ENCODE measurements at places on chromosomes 7 and 10.

- DNase-seq: no peak
These were observed 128.3 kb downstream of the SKAP2 start for GRCh38 chr7:26735976-26736600.

DNA sequence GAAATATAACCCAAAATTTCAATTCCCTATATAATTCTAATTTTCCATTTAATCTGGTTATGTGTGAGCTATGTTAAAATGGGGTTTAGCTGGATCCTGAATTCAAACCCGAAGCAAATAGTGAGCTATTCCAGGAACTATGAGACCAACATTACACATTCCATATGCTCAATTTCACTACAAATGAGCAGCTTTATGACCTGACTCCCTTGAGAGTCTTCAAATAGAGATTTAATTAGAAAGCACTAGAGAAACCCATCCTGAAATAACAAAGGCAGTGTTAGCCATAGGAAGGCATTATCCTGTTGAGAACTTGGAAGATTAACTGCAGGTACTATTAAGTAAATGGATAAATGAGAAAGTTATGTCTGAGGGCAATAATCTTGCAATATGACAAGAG, 890.0 kb downstream of the GRM8 start:
- no peak for DNase-seq

GRCh38 chr10:119515511-119516045, 26.9 kb downstream of the RGS10 start:
- no peak for DNase-seq

- DNase-seq: no peak
These were observed 199.1 kb upstream of the NRP1 start for GRCh38 chr10:33533612-33534011.

GRCh38 chr10:35140727-35141126, 14.1 kb downstream of the CREM start:
- DNase-seq: no peak

DNA sequence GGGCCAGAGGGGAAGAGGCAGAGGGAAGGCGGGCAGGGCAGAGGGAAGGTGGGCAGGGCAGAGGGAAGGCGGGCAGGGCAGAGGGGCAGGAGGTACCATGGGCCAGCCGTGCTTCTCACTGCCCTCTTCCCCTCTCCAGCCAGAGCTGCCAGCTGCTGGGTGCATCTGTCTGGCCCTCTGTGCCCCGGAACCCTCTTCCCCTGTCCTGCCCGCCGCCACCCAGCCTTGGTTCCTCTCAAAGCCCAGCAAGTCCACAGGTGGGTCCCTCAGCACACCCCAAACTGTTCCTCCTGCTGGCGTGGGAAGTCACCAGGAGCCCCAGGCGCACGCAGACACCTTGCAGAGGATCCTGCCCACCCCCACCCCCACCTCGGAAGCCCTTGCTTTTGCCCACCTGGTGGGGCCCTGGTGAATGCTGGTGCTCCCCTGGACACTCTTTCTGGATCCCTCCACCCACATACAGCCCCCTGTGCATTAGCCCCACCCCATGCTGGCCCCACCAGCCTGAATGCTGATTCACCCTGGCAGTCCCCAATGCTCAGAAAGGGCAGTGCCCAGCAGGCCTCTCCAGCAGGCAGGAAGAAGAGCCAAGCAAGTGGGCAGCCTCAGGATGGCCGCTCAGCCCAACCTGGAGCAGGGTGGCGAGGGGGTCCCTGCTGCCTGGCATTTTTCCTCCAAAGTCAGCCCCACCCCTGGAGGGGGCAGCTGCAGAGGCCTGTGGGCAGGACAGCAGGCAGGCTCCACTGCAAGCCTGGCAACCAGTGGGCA, 1.9 kb upstream of the PWWP2B start:
- no peak for DNase-seq

GRCh38 chr10:132064082-132064755, 1.5 kb upstream of the JAKMIP3 start:
- no peak for DNase-seq

DNA sequence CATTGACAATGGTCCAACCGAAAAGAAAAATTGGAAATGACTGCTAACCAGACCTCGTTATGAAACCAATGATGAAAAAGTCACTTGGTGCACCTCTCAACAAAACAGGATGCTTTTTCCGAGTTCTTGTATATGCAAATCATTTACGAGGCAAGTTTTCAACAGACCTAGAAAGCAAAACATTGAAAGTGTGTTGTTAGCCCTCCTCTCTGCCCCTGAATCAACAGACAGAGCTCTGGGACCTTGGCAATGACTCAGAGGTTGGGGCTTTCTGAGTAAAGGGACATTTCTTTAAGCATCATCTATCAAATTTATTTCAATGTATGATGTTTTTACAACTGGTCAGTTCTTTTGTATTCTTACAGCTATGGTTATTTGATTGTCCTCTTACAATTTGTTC, 16.3 kb upstream of the DKK1 start:
- DNase-seq: no peak
